ENCODE measurements at places on chromosomes 4 and X. TPM values are rescaled to one million over a fixed set of nuclear protein-coding genes. Genes with fewer than 3 reads are reported as not detected.

CENPE gene
- polyA plus RNA-seq: 0.96 TPM

PABPC4L gene
- not detected for polyA plus RNA-seq

GRCh38 chrX:44489515-44489914, 53.1 kb downstream of the FUNDC1 start:
- no peak for DNase-seq

GRCh38 chr4:95867919-95868318, 28.0 kb downstream of the PDHA2 start:
- no peak for DNase-seq

DNA sequence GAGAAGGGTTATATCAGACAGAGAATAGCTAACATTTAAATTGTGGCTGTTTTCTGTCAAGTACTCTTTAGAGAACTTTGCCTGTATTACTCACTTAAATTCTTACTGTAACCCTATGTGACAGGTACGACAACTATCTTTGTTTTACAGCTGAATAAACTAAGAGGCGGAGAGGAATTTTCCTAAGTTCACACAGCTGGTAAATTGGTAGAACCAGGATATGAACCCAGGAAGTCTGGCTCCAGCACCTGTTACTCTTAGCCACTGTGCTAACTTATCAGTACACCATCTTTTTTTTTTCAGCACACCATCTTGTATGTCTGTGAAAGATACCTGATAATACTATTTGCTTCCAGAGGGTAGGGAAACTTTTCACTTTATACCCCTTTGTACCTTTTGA, 2.0 kb upstream of the SYP start:
- no peak for DNase-seq

NXF2B gene
- not detected for polyA plus RNA-seq

GRCh38 chr4:15198070-15198727, 195.9 kb downstream of the CPEB2 start:
- no peak for DNase-seq

- DNase-seq: no peak
Observed at GRCh38 chr4:8224975-8225625, 26.0 kb downstream of the SH3TC1 start.

ADAMTS3 gene
- 0.34 TPM for polyA plus RNA-seq

SPANXA1 gene
- not detected for polyA plus RNA-seq

GRCh38 chr4:80434238-80434637, 98.7 kb downstream of the CFAP299 start:
- DNase-seq: no peak

NR0B1 gene
- not detected for polyA plus RNA-seq

- DNase-seq: no peak
Observed at GRCh38 chrX:9657590-9658256, 107.9 kb downstream of the GPR143 start.

- no peak for DNase-seq
Observed at GRCh38 chrX:38220024-38220414, 652 bp downstream of the SRPX start.

DNA sequence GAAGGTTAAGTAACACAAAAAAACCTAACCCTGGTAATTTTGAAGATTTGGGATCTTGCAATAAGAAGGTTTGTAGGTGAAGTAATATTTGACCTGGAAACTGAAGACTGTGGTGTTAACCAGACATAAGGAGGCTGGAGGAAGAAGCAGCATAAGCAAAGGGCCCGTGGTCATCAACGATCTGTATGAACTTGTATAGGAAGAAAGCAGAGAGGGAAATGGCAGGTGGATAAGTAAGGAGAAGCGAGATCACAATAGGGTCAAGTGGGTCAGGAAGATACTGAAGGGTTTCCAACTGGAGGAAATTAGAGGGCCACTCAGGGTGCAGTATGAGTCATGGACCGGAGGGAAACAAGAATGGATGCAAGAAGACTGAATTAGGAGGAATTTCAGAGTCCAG, 103.8 kb upstream of the SORBS2 start:
- no peak for DNase-seq

DNA sequence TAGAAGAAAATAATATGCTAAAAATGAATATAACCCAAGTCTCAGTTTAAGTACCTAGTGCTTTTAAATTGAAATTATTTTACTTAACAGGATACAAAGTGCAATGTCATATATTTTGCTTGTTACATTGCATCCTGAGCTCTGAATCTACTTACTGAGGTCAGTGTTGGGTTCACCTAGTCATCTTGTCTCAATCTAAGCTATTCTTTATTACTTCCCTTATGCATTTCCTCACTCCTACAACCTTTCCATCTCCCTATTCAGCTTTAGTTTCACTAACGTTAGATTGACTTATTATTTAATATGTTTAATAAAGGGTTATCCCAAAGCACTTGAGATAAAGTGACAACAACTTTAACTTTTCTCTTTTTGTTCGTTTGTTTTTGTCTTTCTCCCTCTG, 483.7 kb downstream of the FSTL5 start:
- no peak for DNase-seq

GRCh38 chr4:56426273-56426672, 9.1 kb downstream of the PPAT start:
- DNase-seq: no peak

DNA sequence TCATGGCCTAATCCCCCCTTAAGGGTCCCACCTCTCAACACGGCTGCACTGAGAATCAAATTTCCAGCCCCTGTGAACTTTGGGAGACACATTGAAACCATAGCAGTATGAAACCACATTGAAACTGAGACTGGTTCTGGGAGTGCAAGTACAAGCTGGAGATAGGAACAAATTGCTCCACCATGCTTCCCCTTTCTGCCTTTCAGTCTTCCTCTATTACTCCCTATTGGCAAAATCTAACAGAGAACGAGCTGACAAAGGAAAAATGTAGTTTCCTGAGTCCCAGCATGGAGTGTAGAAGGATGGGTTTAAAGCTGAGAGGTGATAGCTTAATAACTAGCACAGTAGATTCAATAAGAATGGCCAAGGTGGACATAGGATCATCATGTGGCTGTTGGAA, 161.7 kb upstream of the RPL34 start:
- no peak for DNase-seq

GRCh38 chr4:136748773-136749172, 783.5 kb downstream of the PCDH18 start:
- no peak for DNase-seq

SLC9B1 gene
- polyA plus RNA-seq: 2.7 TPM

SHROOM2 gene
- polyA plus RNA-seq: not detected

- DNase-seq: no peak
Observed at GRCh38 chr4:80237992-80238391, 28.5 kb upstream of the FGF5 start.

DNA sequence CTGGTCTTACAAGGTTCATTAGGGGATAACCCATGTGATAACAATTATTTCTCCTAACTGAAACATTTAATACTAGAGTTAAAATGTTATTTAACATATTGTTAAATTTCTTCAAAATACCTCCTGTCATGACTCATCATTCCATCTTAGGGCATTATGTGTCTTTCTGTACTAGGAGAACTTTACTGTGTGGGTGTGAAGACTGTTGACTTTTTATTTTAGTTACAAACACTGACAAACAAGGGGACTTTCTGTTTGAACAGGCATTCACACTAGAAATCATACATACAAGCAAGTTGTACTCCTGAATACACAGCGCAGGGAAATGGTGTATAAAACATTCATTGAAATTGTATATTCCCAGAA, 175.9 kb downstream of the FBXW7 start:
- no peak for DNase-seq

Data from CD4-positive, CD25-positive, alpha-beta regulatory T cell (primary cell).